Activated naive CD4-positive, alpha-beta T cell (primary cell): ENCODE measurements at places on chromosomes 4 and X.

- no peak for DNase-seq
Measured at GRCh38 chrX:139931646-139932072, 1.2 kb downstream of the ATP11C start.

DNA sequence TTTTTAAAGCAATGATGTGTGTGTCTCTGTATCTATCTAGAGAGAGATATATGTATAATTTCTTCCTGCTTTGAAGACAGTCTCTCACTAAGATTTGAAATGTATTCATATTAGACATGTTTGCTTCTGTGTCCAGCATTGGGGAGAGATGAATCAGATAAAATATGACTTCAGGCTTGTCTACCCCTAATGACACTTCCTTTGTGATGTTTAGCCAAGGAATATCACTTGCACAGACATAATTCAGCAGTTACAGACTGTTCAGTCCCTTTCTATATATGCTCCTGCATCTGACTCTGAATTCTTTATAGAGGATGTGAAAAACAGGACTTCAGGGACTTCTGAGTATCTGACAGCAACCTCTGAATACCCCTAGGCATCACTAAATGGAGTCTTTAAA, 158.4 kb downstream of the DCLK2 start:
- no peak for DNase-seq

- no peak for DNase-seq
Measured at GRCh38 chr4:21304540-21304887, 604.3 kb downstream of the PACRGL start.

DNA sequence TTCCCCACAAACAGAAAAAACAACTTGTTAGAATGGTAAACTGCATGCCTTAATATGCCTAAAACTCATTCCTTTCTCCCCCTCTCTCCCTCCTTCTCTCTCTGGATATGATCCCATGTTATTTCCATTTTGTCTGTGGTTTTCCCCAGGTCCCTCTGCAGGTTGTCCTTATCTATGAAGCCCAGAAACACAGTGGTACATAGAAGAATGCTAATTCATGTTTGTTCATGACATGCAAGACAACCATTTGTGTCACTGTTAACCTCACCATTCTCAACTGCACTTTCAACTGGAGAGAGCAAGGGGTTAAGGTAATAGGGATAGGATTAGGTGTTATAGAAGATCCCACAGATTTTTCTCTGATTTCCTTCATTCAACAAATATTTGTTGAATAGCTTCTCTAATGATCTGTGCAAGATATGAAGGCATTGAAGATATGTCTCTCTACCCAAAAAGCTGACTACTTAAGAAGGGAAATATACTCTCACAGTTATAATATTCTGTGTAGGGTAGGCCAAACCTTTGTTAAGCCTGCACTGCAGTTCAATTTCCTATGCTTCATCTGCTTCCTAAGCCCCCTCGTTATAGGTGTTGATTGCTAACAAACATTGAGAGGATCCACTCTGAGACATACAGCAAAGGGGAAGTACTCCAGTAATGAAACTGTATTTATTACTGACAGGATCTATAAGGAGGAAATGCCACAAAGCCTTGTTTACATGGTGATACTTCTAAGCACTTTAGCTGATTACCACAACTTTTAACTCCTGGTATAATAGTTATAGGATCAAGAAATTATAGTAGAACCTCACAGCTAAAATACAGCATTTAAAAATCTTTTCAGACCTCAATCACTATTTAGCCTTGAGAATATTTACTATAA, 96.1 kb downstream of the FRYL start:
- no peak for DNase-seq

- no peak for DNase-seq
Measured at GRCh38 chrX:130688360-130688759, 214.6 kb downstream of the ENOX2 start.

- DNase-seq: no peak
Measured at GRCh38 chr4:78267790-78268189, 210.7 kb downstream of the FRAS1 start.

DNA sequence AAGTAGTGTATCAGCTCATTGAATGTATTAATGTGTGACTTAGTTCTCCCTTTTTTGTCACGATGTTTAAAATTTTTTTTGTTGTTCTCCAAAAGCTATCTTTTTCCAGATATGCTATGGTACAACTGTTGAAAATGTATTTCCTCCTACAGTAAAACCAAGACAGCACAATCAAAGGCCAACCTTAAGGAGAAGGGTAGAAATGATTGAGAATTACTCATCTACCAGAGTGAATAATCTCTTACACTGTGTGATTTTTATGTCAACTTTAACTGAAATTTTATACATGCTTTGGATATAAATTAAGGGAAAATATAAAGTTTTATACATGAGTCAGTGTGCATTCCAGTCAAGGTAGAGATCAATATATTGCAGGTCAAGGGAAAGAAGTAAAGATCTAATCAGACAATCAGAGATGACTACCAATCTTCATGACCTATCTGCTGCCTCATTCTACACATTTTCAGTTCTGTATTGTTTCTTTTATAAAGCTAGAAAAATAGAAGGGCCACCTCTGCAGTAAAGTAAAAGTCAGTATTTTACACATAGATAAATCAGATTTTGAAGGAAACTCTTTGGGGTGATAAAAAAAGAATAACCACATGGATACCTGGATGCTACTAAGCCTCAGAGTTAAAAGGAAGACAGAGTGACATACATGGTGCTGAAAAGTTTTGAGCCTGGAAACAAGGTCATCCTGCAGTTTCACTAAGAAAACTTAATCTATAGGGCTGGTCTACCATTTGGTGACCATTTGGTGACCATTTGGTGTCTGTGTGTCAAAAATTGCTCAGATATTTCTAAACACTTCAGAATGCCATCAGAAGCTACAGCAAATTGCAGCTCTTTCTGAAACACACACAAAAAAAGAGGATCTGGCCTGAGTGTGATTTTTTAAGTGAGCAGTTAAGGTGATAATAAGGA, 1.6 kb downstream of the FAM13A start:
- no peak for DNase-seq

DNA sequence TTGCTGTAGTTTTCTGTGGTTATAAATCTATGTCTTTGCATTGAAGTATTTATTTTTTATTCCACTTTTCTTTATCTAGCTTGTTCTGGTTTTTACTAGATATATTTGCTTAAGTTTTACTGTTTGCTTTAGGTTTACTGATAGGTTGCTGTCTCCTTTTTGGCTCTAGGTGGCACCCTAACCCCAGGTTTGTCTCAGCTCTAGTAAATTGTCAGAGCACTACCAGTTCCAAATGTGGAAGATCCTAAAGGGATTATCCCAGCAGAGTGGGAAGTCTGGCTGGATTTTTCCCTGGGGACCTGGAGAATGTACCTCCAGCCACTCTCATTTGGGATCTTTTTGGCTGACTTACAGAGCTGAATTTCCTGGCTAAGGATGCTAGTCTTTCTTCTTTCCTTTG, 106.1 kb downstream of the PBDC1 start:
- DNase-seq: no peak

DNA sequence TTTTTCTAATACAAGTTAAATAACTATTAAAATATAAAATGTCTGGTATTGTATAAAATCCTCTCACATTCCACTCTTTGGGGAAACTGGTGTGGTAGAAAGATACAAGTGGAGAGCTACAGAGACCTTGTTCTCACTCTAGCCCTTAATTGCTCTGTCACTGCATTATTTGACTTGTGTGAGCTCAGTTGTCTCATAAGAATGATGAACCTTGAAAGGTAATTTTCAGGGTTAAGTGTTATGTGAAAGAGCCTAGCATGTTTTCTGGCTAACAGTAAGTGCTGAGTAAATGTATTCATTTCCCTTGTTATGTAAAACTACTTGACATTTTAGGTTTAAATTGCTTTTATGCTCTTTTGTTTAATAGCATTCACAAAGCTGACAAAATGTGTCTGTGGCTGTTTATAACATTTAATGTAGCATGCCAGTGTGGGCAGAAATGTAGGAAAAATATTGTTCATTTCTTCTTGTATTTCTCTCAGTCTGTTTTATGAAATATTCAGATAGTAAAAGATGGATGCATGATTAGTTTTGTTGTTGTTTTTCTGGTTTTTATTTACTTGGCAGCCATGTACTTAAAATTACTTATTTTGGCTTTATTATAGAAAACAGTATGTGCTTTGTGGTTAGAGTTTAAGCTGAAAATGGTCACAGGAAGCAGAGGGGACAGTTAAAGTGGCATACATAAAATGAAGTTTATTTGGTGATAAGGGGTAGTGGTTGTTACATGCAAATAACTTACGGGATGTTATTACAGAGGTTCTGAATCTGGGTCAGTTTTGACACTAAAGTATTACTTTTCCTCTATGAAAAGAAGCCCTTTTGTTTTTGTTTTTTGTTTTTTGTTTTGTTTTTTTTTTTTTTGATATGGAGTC, 29.2 kb downstream of the SLAIN2 start:
- no peak for DNase-seq

GRCh38 chr4:132557660-132558059, 591.4 kb upstream of the PCDH10 start:
- no peak for DNase-seq

GRCh38 chr4:151745481-151746231, 15.2 kb downstream of the GATB start:
- no peak for DNase-seq

- no peak for DNase-seq
Measured at GRCh38 chrX:154125391-154126040, 18.5 kb upstream of the OPN1LW start.

DNA sequence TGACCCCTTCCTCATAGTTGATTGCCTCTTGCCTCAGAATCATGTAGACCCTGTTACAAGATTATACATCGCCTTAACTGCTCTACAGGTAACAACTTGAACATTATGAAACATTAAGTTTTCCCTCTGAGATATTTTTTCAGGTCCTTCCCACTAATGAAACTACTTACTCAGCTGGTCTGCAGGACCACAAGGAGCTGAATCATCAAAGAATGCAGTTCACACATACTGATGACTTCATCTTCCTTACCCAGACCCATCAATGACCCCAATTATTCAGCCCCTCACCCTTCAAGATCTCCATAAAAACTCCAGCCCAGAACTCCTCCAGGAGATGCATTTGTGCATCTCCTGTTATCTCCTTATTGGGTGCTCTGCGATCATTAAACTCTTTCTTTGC, 720.9 kb downstream of the RAPGEF2 start:
- DNase-seq: no peak

- DNase-seq: no peak
Measured at GRCh38 chr4:84644087-84644486, 61.2 kb downstream of the CDS1 start.

- no peak for DNase-seq
Measured at GRCh38 chr4:143417679-143418403, 81.2 kb downstream of the GAB1 start.

DNA sequence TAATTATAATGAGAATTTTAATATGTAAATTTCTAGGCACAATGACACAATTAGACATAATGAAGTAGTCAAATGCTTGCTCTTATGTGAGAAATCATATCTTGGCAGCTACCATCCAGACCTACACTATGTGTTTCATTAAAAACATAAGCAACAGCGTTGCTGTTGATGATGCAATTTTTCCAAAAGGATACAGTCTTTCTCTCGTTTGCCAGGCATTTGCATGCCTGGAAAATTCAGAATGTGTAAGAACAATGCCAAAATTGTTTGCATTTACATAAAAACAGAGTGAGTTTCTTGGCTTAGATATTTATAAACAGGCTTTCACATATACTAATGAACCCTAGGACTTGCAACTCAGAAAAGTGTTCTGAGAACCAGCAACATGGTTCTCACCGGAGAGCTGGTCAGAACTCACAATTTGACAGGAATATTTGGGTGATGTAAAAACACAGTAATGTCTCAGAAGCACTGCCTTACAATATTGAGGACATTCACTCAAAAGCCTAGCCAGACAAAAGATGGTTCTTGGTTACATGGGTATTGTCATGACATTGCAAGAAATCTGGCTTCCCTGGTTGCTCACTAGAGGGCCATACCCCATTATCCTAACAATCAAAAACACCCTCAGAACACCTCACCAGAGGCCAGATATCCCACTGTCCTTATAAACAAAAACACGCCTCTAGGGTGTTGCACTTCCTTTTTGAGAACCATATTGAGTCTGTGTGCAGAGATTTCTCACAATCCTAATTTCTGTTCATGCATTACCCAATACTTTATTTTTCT, 1029.0 kb upstream of the AGA start:
- DNase-seq: no peak

- DNase-seq: no peak
Measured at GRCh38 chrX:121649417-121649816, 602.0 kb downstream of the GLUD2 start.

DNA sequence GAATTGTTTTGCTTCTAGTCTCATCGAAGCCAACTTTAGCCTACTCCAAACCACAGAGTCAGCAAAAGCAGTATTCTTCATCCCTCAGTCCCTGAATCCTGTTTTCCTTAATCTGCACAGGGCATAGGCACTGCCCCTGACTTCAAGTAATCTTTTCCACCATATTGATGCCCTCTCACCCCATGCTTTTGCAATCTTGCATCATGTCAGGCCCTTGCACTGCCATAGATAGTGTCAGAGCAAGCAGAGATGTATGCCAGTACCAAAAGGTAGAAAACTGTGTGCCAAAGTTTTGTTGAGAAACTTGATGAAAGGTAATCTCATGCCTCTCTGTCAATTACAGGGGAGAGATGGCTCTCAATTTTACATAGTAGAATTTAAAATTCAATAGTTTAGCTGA, 131.1 kb downstream of the CFAP299 start:
- DNase-seq: no peak

- DNase-seq: no peak
Measured at GRCh38 chr4:55018978-55019377, 106.4 kb downstream of the KDR start.

- DNase-seq: no peak
Measured at GRCh38 chrX:153706799-153707198, 17.4 kb downstream of the BCAP31 start.

DNA sequence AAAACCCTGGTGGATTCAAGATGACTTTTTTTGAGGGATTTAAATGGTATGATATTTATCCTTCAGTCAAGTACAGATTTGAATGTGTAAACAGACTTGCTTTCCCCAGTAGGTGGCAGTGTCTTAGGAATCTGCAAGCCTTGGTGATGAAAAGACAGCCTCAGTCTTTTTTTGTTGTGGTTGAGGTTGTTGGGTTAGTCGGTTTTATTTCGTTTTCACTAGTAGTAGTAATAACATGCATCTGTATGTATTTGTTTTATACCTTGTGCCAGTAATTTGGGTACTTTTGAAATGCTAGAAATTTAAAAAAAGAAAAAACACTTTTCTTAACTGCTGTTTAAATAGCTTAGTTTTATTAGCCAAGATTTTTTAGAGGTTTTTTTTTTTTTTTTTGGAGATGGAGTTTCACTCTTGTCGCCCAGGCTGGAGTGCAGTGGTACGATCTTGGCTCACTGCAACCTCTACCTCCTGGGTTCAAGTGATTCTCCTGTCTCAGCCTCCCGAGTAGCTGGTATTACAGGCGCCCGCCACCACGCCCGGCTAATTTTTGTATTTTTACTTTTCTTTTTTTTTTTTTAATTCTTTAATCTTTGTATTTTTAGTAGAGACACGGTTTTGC, 39.2 kb downstream of the COPS4 start:
- no peak for DNase-seq

GRCh38 chrX:100413229-100413628, 3.2 kb upstream of the PCDH19 start:
- no peak for DNase-seq

DNA sequence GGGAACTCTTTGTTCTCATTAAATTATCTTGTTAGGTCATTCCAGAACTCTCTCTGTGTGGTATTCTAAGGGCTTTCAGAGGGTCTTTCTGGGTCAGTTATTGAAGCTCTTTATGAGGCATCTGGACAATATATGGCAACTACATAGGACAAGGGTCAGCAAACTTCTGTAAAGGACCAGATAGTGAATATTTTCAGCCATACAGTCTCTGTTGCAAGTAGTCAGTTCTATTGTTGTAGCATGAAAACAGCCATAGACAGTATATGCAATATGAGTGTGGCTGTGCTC, 35.1 kb downstream of the HADH start:
- no peak for DNase-seq
